GM12892 (cell line): ENCODE measurements at places on chromosomes 6 and 20.

- no peak for DNase-seq
Observed at GRCh38 chr20:1171461-1172093, 13.2 kb downstream of the TMEM74B start.

GRCh38 chr6:87213364-87213763 is 58.0 kb downstream of the ZNF292 start:
- no peak for DNase-seq

DNA sequence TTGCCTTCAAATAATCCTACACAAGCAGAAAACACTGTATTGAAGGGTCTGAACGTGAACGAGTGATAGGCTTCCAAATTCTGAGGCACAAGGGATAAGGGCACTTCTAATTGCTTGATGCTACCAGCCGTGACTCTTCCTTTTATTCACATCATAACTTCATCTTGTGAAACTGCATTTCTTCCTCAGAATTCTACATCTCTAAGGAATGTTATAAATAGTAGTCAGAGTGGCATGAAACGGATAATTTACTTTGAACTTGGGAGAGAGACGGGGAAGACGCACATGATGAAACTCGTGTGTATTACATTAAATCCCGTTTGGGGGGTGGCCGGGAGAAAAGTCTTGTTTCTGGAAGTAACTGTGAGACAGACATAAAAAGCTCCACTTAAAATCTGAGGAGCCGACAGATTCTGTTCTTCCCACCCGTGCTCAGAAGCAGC is 754 bp downstream of the HDDC2 start:
- no peak for DNase-seq

DNA sequence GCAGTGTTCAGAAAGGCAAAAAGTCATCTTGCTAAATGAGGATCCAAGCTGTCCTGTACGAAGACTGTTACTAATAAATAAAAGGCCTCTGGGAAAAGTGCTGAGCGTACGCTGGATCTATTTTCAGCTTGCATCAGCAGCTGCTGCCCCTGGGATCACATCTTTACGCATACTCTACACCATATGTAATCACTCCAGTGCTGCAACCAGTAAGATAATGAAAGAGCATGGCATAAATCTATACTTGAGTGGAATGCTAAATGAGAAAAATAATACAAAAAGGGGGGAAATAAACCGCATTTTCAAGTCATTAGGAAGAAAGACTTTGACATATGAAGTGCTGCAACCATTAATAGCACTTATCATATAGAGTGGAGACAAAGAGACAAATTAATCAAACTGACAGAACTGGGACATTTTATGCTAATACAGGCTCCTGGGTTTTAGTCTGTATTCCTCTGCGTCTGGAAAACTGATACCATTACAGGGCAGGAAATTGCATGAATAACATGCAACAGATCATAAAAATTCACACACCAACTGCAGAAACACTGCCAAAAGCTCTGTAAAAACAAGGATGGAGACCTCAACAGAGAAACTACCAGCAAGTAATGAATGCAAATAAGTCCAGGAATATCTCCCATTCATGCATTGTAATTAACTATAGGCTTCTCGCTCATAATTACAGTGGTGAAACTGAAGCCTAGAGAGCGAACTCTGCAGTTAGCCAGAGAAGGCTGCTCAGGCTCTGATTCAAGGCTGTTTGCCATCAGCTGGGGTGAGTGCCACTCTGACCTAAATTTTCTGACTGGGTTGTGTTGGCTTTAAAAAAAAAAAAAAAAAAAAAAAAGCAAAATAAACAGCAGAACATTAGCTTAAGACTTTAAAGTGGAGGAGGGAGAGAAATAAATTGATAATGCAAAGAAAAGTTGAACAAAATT is 83.8 kb downstream of the GJA10 start:
- no peak for DNase-seq

DNA sequence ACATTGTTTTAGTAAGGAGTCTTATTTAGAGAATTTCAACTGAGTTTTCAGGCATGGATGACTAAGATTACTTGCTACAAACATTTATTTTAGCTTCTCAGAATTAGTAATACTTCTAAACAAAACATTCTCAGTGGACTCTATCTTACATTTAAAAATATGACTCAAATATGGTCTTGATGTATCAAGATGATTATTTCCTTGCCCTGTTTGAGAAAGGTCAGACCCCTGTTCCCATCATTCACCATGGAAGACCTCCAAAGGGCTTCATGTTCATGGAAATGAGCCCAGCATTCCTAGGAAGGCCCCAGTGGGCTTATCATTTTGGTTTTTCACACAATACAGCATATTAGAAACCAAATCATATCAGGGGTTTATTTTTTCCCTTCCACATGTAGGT is 24.6 kb upstream of the TRPC4AP start:
- DNase-seq = no peak

- DNase-seq = no peak
Observed at GRCh38 chr6:26473429-26473757, 15.6 kb downstream of the BTN2A1 start.

- no peak for DNase-seq
Observed at GRCh38 chr6:78598966-78599365, 268.4 kb upstream of the IRAK1BP1 start.

DNA sequence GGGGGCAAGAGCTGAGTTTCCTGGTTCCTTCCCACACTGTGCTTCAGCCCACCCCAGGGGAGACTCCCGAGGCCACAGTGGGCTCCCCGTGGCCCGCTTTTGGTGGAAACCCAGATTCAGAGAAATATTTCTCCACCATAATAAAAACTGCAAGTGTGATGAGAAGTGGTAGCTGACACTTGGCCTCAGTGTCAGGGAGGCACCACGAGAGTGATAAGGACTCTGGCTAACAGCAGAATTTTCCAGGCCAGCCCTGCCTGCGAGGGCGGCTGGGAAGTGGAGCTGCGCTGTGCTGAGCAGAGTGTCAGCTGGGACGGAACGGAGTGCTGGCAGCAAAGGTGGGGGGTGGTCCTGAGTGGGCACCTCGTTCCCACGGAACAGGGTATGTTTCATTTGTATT is 22.5 kb downstream of the SPATA2 start:
- DNase-seq = no peak
